Liver (tissue), 10 donors: ENCODE measurements at places on chromosomes 7 and 10.

DNA sequence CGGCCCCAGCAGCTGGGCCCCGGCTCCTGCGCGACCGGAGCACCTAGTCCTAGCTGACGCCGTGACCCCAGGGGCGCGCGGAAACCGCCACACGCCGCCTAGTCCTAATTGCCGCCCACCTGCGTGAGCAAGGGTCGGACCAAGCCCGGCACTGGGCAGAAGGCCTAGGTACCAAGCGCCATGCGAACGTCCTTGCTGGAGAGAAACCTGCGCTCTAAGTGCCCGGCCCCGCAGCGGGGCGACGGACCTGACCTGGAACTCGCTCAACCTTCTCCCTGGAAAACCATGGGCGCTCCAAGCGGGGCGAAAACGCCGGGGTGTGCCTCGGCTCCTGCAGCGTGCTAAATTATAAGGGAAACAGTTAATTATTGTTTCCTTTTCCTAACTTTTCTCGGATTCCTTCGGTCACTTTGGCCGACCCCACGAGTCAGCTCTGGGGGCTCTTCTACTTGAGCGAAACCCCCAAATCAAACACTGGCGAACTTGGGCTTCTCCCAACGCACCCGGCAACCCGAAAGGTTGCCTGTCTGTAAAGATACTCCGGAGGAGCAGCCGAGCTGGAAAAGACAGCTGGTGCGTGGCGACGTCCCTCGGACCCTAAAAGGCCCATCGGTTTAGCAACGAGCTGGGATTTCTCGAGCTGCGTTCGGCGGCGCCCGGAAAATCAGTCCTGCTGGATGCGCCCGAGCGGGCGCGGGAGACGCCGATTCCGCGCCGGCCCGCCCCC lies 5.3 kb upstream of the EBF3 start:
- DNase-seq: no peak

GRCh38 chr7:30322271-30323005 lies 38.0 kb downstream of the ZNRF2 start:
- no peak for DNase-seq

- DNase-seq: no peak
Observed at GRCh38 chr7:22140578-22140977, 194.9 kb upstream of the CDCA7L start.

DNA sequence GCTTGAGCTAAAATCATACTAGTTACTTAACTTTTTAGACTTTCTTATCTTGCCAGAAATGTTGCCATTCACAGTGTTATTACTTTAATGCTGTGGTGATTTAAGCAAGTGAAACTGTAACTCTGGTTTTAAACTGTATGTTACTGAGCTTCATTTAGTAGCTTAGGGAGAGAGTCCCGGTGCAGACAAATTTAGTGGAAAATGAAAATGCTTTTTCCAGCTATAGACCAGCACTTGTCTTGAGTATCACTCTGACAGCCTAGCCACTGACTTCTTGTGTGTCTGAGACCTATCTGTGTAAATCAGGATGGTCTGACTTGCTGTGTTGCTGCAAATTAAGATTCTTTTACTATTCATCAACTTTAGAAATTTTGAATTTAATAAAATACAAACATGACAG lies 200.8 kb downstream of the CACNB2 start:
- no peak for DNase-seq

- no peak for DNase-seq
Observed at GRCh38 chr10:43110338-43111071, 27.7 kb upstream of the CSGALNACT2 start.

DNA sequence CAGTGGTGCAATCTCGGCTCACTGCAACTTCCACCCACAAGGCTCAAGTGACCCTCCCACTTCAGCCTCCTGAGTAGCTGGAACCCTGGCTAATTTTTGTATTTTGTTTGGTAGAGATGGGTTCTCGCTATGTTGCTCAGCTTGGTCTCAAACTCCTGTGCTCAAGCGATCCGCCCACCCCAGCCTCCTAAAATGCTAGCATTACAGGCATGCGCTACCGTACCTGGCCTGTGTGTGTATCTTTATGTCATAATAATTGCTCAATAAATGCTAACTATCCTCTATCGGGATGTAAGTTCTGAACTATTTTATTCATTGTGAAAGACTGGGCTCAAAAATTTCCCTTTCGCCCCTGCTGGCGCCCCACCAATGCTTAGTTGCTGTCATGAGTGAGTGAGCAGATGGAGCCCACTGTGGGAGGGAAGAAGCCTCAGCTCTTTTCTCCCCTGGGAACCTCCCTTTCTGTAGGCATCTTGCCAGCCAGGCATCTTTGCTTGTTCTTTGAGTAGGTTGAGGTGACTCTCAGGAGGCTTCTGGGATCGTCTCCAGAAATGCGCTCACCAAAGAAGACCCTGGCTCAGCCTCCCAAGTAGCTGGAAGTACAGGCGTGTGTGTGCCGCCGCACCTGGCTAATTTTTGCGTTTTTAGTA lies 38.3 kb downstream of the CAMK1D start:
- no peak for DNase-seq

- no peak for DNase-seq
Observed at GRCh38 chr7:92988941-92989545, 128.7 kb downstream of the SAMD9 start.

DNA sequence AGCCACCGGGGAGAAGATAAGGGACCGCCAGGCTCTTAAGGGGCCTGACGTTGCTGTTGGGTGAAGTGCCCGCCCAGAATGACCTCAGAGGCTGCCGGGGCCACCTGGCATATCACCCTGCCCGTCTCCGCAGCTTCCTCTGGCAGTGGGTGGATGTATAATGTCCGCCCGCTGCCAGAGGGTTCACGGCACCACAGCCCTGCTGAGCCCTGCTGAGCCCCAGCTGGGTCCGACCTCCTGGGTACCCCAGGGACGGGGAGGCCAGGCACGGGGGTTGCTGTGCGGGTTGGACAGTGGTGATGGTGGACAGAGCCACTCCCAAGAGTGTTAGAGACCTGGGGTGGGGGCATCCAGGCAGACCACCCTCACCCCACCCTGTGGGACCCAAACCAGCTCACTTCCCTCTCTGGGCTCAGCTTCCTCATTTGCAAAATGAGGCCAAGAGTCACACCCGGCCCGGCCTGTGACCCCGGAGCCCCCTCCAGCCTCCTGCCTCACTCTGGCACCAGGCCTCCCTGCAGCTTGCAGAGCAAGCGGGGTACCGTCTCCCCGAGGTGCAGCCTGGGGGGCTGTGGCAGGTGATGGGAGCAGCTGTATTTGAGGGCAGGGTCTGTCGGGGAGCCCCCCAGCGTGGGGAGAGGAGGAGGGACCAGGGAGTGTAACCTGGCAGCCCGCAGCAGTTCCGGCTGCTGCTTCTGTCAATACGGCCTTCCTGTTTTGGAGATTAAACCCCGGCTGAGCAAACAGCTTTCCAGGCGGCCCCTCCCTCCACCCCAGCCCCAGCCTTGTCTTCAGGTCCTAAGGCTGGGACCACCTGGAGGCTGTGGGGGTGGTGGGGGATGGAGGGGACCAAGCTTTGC lies 8.4 kb upstream of the LFNG start:
- no peak for DNase-seq

GRCh38 chr7:27826357-27826756 lies 86.4 kb downstream of the TAX1BP1 start:
- no peak for DNase-seq

DNA sequence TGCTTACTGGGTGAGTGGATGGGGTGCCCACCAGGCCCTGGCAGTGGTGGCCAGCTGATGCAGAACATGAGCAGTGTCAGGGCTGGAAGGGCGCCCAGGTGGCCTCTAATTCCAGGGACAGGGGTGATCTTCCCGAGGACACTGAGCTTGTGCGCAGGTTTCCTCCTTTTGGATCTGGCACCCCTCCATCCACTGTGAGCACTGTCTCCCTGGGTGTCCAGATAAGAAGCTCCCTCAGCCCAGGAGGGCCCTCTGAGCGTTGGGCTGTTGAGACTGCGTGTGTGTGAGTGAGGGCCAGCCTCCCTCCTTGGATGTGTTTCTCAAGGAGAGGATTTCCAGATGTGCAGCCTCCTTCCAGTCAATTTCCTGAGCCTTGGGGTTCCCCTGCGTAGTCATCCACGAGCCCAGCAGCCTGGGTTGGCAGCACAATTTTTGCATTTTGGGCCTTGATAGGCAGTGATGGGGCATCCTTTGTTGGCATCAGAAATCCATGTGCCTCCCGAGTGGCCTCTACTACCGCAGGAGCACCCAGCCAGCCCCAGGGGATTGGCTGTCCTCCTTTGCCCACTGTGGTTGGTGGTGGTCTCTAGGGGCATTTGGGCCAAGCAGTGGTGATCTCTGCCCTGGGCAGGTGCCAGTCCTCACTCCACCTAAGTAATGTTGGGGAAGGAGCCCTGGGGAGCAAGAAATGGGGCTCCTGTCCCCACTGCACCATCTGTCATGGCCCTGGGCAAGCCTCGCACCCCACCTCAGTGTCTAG lies 20.9 kb upstream of the BTBD16 start:
- DNase-seq: no peak

DNA sequence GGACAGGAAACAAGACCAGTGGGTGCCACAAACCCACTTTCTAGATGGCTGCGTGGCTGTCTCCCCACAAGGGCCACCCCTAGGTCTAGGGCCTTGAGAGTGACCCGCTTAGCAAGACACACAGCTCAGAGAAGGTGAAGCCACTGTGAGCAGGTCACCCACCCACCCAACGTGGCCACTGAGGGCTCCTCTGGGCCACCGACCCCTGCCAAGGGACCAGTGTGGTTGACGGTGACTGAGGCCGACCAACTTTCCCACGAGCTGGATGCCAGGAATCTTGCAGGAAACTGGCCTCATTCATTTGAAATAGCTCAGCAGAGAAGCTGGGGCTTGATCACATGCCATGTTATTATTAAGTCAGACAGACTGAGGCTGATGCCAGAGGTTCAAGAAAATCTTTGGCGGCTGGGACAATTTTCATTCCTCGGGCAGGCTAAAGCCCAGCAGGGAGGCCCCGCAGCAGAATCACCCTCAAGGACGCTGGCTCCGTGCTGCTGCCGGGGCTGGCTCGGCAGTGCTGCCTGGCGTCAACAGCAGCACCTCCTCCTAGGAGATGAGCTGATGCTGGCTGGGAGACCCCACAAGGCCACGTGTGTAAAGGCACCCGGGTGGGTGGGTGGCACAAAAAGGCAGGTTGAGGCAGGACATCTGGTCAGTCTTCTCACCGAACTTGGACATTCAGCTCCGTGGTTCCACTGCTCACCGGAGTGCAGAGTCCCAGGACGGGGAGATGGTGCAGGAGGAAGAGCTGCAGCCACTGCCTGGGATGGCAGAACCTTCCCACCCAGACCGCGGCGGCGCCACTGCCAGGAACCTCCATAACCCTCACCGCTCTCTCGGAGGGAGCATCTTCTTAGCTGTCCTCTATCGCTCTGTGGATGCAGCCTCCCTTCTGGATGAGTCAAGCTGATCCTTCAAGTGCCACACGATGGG lies 57.8 kb downstream of the ZRANB1 start:
- no peak for DNase-seq

GRCh38 chr10:10054466-10054865 lies 963.2 kb upstream of the CELF2 start:
- DNase-seq: no peak

- no peak for DNase-seq
Observed at GRCh38 chr10:70094250-70094649, 38.4 kb downstream of the AIFM2 start.

- DNase-seq: no peak
Observed at GRCh38 chr7:143288836-143289235, 685 bp downstream of the CASP2 start.

- no peak for DNase-seq
Observed at GRCh38 chr7:138716889-138717288, 15.7 kb upstream of the SVOPL start.

GRCh38 chr10:70334526-70335245 lies 47.7 kb downstream of the LRRC20 start:
- DNase-seq: no peak

DNA sequence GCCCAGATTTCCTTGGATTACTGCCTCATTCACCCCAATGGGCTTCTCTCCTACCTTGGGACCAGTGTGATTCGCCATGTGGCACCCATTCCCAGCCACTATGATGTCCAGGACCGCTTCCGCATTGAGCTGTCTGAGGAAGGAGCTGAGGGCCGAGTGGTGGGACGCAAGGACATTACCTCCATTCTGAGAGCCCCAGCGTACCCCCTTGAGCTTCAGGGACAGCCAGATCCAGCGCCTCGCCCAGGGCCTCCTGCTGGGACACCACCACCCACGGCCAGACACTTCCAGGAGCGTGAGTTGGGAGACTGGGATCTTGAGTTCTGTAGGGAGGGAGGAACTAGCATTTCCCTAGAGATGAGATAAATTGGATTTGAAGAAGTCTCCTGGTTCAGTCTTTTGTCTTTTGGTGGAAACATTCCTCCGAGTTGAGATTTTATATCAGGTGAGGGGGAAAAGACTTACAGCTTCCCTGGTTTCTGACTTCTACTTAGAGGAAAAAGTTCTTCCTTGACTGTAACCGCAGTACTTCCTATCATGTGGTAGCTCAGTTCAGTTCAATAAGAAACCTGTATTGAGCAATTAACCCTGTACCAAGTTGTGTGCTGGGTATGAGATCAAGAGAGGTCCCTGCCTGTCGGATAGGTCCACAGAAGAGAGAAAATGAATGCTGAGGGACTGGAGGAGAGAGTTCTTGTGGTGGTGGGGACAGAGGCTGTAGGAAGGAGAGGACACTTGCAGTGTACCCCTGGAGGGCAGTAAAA lies 1.3 kb downstream of the MOSPD3 start:
- no peak for DNase-seq

- no peak for DNase-seq
Observed at GRCh38 chr7:83301416-83301815, 138.7 kb upstream of the PCLO start.

- no peak for DNase-seq
Observed at GRCh38 chr10:124251317-124252065, 158.1 kb upstream of the CHST15 start.

GRCh38 chr7:151107882-151108281 lies 21.6 kb downstream of the AGAP3 start:
- DNase-seq: no peak

DNA sequence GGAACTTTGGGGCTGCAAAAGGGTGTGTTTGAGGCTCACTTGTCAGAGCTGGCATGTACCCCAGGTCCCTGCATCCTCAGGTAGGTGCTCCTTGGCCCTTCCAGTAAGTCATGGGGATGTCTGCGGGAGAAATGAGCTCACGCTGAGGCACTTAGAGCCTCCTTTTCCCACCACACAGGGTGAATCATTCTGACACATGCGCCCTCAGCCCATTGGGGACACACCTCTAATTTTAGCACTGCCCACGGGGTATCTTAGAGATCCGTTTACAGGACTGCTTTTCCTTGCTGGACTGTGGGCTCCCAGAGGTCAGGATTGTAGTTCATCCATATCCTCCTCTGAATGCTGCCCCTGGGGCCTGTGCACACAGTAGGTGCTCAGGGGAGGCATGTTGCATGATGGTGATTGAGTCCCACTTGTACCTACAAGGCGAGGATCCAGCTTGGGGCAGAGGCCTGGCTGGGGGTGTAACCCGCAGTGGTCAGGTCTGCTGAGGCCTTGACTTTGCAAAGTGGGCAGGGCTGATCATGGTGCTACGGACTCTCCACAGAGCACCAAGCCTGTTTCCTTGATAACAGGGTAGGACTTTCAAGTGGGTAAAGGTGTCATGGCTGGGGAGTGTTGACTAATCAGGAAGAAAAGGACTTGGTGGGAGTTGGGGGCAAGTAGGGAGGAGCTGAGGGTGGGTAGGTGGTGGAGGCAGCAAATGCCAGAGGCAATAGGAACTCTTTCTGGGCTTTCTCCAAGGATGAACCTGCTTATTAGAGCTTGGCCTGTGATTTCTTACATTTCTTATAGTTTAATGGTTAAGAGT lies 5.8 kb downstream of the TSPAN15 start:
- DNase-seq: no peak

- DNase-seq: peak; percentile 78
Observed at GRCh38 chr7:32957326-32958045, at the start of gene FKBP9. Gene FKBP9, plus strand, starts transcription at chr7:32957440. Its CDS starts 134 bp downstream, at chr7:32957574.

- no peak for DNase-seq
Observed at GRCh38 chr10:69492091-69492745, 41.0 kb downstream of the TSPAN15 start.

GRCh38 chr10:17216901-17217395 lies 11.1 kb upstream of the VIM start:
- no peak for DNase-seq
